Activated CD4-positive, alpha-beta T cell treated with anti-CD3 and anti-CD28 coated beads, Interleukin-2, Interleukin-6, amounts not matched to agents 100 ng/mL and 50 ng/mL, durations not matched to agents 16 hours and 8 hours (primary cell): ENCODE measurements at places on chromosomes 7 and 10.

DNA sequence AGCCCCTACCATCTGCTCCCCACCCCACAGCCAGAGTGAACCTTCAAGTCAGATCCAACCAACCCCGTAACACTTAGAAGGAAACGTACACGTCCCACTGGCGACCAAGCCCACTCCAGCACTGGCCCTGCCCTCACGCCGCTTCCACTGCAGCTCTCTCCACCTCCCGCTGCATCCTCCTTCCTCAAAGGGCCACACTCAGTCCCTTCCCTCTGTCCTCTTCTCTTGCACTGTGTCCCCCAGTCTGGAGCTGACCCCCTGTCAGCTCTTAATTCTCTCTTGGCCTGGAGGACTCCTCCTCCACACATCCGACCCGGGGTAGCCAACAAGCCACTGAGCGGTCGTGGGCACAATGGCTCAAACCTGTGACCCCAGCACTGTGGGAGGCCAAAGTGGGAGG is 85.8 kb downstream of the PROSER2 start:
- no peak for DNase-seq

- DNase-seq: no peak
Measured at GRCh38 chr7:108038986-108039385, 36.0 kb upstream of the LAMB1 start.

DNA sequence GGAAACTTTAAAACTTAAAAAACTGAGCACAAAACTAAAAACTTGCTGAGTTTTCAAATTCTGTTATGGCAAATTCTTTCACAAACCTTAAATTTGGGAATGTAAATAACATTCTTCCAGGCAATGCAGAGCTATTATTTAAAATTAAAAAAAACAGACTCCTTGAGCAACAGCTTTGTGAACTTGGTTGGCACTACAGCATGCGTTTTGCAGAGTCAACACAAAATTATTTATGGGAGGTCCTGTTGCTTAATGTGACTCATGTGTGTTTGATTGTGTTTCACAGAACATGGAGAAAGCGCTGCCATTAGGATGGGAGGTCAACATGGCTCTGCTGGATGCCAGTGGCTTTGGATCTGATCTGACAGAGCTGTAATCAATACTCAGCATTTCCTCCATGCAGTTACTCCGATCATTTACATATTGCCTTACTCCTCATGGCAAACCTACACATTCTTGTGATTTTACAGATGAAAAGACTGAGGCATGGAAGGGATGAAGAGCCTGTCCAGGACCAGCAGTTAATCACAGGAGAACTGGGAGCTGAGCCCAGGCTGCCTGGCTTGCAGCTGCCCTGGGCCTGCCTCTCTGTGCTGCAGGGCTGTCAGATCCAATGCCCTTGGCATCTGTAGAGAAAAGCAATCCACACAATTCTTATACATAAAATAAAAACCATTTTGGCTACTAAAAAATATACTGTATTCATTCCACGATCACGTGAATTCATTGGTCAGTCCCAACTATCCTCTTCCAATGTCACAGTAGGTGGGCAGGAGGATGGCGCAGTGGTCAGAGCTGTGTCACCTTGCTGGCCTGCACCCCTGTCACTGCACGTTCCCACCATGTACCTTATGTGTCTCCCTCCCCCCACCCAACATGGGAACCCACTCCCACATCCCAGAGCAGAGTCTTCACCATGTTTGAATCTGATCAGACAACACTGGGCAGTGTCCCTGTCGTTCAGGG is 200.9 kb downstream of the CXCL12 start:
- no peak for DNase-seq

- DNase-seq: no peak
Measured at GRCh38 chr10:6212806-6213205, 10.1 kb downstream of the PFKFB3 start.

DNA sequence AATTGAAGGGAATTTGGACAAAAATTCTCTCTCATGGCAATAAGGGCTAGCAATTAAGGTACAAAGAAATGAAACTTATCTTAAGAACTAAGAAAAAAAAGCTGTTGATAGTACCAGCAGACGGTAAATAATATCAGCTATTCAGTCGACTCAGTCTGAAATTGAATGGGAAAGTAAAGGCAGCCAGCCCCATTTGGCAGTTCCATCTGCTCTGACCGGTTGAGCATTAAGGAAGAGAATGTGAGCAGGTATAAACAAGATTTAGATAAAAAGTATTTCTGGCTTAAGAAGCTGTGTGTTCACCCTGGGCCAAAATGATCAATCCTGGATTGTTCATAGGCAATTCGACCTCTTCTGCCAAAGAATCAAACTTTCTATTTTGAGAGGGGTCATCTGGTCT is 154.6 kb upstream of the NPVF start:
- DNase-seq: no peak

GRCh38 chr10:52571018-52571417 is 201.6 kb downstream of the MBL2 start:
- DNase-seq: no peak

DNA sequence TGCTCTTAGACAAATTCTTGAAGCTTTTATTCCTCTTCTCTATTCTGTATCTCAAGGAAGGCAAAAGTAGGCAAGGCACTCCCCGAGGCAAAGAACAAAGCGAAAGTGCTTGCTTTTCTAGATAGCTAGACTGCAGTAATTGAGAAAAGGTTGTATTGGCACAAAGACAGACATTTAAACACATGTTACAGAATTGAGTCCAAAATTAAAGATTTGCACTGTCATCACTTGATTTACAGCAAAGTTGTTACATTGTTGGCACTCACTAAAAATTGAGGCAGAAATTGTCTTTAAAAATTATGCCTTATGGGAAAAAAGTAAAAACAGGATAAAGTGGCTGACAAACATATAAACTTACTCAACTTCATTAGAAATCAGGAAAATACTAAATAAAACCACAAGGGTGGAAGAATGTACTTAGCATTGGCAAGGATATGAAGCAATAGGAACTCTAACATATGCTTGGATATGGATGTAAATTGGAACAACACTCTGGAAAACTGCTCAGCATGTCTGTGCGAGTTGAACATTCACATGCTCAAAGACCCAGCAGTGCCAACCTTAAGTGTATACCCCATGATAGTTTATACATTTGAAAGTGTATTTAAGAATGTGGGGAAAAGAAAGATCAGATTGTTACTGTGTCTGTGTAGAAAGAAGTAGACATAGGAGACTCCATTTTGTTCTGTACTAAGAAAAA is 491.3 kb downstream of the GLRX3 start:
- no peak for DNase-seq

- no peak for DNase-seq
Measured at GRCh38 chr7:15680446-15680845, 6.0 kb downstream of the MEOX2 start.

- no peak for DNase-seq
Measured at GRCh38 chr7:108911016-108911415, 341.3 kb downstream of the DNAJB9 start.

GRCh38 chr10:100781145-100781665 is 35.8 kb downstream of the PAX2 start:
- DNase-seq: no peak

GRCh38 chr7:66877577-66878300 is 43.3 kb upstream of the TMEM248 start:
- peak; percentile 48 for DNase-seq

DNA sequence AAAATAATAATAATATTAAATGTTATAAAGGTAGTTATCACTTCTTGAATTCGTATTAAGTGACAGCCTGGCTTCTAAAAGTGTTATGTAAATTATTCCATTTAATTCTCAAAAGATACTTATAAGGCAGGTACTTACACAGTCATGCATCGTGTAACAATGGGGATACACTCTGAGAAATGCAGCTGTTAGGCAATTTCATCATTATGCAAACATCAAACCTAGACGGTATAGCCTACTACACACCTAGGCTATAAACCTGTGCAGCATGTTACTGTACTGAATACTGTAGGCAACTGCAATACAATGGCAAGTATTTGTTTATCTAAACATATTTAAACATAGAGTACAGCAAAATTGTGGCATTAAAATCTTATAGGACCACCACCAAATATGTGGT is 1.5 kb downstream of the IFIT1 start:
- DNase-seq: no peak

DNA sequence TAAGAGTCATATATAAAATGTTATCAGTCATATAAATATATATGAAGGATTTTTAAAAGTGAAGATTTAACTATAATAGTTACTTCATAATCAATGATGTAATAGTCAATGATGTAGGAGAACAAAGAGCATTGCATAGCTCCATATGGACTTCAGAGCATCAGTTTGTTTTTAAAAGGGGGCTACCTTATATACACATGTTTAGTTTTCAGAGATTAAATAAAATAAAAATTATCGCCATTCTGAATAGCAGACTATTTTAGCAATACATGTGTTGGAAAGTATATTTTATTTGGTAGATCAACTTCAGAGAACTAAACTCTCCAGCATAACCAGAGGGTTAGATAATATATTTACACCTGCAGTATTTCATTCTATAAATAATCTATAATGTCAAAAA is 29.1 kb upstream of the EPC1 start:
- DNase-seq: no peak

GRCh38 chr10:60031664-60032063 is 125.3 kb upstream of the CCDC6 start:
- DNase-seq: peak; percentile 12

- peak; percentile 33 for DNase-seq
Measured at GRCh38 chr10:117374506-117375359, 507 bp downstream of the PDZD8 start.

DNA sequence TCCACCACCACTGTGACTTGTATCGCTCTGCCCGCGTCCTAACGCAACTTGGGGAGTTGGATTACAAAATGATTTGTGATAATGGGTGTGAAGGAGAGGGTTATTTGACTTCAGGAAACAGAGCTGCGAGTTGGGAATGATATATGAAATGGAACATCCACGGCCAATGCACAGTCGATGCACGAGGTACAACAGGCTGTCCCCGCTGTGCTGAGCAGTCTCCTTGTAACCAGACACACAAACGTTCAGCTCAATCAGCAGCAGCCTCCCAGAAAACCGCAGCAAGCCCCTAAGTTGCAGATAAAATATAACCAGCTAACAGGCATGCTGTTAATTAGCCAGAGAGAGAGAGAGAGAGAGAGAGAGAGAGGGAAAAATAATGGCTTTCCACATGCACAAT is 332.7 kb upstream of the MGMT start:
- no peak for DNase-seq

- no peak for DNase-seq
Measured at GRCh38 chr7:113775401-113775800, 143.4 kb downstream of the PPP1R3A start.

GRCh38 chr7:932651-932975 is 21.9 kb downstream of the ADAP1 start:
- no peak for DNase-seq

GRCh38 chr10:73207883-73208282 is 39.2 kb downstream of the DNAJC9 start:
- no peak for DNase-seq

DNA sequence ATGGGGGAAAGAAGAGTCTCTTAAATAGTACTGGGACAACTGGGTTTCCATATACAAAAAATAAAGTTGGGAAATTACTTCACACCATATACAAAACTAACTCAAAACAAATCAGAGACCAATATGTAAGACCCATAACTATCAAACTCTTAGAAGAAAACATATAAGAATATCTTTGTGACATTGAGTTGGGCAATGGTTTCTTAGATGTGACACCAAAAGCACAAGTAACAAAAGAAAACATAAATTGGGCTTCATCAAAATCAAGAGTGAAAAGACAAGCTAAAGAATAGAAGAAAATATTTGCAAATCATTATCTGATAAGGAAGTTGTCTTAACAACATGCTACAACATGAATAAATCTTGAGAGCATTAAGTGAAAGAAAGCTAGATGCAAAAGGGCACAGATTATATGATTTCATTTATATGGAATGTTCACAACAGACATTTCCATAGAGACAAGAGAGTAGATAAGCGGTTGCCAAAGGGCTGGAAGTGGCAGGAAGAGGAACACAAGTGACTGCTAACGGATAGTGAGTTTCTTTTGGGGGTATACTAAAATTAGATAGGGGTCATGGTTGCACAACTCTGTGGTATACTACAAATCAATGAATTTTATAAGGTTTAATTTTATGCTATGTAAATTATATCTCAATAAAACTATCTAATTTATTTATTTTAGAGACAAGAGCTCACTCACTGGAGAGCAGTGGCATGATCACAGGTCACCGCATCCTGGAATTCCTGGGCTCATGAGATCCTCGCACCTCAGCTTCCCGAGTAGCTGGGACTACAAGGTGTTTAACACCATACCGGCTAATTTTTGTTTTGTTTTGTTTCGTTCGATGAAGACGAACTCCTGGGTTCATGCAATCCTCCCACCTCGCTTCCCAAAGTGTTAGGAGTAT is 35.4 kb downstream of the JMJD1C start:
- no peak for DNase-seq
